ENCODE measurements at places on chromosomes 6 and 20. TPM values are rescaled to one million over a fixed set of nuclear protein-coding genes. Genes with fewer than 3 reads are reported as not detected.

GRCh38 chr6:114055349-114055748, 84.4 kb upstream of the HDAC2 start:
- no peak for DNase-seq

DNA sequence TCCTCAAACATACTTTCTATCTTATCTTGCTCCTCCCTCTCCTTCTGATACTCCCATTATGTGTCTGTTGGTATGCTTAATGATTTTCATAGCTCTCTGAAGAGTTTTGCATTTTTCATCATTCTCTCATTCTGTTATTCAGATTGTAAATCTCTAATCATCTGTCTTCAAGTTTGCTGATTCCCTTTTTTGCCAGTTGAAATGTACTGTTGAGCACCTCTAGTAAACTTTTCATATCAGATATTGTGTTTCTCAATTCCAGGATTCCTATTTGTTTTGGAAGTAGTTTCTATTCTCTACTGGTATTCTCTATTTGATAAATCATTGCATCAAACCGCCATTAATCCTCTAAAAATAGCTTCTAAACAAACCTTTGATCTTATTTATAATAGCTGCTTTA, 387.7 kb downstream of the PAX1 start:
- DNase-seq: no peak

GRCh38 chr20:41407607-41408006, 41.0 kb upstream of the EMILIN3 start:
- no peak for DNase-seq

GRCh38 chr20:63661959-63662812, 4.1 kb downstream of the RTEL1 start:
- DNase-seq: no peak

DNA sequence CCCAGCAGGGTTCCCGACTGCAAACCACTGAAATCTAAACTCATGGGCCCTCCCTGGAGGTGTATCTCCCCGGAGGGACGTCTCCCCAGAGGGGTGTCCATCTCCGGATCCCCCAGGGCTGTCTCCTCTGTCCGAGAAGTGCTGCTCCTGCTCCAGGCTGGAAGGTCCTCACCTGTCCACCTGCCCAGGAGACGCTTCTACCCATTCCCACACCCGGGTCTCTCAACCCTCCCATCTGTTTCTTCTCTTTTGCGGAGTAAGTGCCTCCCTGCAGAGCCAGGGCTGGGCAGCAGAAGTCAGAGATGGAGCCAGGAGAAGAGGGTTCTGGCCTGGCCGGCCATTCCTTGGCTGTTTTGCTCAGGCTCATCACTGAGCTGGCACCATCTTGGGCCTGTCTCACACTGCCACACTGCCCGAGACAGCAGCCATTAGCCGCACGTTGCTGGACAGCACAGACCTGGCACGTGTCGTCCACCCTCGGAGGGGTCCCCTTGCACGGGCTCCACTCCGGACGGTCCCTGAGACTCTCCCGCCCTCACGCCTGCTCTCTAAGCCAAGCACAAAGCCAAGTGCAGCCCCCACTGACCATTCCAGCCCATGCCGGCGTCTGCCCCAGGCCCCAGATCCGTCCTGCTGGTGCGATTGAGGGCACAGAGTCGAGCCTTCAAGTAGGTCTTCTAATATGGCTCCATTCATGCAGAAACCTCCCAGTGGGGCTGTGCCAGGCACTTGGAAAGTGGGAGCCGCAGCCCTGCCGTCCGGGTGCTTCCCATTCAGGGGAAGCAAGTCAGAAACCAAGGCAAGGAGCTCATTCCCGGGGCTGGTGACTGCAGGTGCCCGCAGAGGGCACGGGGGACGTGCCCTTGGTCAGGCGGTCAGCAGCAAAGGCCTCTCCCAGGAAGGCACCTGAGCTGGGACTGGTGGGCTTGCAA, 367.7 kb downstream of the TAF4 start:
- no peak for DNase-seq

- no peak for DNase-seq
These were observed 79.7 kb downstream of the ARMC2 start for GRCh38 chr6:108927927-108928326.

DNA sequence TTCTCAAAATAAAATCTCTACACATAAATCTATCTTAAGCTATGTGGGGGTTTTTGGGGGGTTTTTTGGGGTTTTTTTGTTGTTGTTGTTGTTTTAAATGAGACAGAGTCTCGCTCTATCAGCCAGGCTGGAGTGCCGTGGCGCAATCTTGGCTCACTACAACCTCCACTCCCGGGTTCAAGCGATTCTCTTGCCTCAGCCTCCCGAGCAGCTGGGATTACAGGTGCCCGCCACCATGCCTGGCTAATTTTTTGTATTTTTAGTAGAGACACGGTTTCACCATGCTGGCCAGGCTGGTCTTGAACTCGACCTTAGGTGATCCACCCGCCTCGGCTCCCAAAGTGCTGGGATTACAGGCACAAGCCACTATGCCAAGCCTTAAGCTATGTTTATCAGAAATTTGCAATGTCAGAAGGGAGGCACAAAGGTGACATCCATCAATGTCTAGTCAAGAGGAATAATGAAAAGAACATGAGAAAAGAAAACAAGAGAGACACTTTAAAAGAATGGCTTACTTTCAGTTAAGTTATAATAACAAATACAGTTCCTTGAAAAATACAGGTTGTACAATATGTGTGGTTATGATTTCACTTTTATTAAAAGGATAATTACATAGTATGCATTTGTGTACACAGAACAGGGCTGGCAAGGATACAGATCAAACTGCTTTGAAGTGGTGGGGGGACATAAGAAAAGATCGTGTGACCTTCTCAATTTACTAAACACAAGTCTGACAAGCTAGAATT, 28.6 kb downstream of the SLC23A2 start:
- DNase-seq: no peak

DNA sequence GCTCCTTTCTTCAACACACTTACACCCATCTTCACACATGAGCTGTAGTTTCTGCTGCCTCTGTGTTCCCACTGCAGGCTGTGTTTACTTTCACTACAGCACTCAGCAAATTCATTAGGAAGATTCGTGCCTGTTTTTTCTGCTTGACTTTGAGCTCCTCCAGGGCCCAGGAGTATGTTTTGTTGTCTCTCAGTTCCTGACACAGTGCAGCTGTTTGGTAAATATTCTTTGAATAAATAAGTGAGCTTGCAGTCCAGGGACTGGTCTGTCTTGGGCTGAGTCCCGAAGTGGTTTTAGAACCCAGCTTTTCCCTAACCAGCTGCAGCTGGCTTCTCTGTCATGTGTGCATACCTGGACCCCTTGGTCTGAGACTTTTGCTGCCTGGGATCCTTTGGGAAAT, 46.6 kb upstream of the CCN6 start:
- no peak for DNase-seq

- no peak for DNase-seq
These were observed 45.2 kb upstream of the CTAGE9 start for GRCh38 chr6:131756039-131756438.

DNA sequence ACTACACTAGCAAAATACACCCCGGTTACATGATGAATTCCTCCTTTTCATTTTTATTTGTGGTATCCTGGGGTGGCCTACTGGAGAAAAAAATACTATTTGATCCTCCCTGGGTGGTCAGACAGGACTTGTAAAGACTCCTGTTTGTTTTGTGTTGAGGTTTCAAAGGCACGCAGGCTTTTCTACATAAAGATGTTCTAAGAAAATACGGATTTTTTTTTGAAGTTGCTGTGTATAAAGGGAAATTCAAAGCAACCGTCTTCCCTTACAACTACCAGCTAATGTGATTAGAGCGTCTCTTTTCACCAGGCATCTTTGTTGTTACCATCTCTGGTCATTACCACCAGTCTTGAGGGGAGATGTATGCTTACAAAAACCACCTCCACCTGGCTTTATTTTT, 187.1 kb downstream of the SOX4 start:
- DNase-seq: no peak

DNA sequence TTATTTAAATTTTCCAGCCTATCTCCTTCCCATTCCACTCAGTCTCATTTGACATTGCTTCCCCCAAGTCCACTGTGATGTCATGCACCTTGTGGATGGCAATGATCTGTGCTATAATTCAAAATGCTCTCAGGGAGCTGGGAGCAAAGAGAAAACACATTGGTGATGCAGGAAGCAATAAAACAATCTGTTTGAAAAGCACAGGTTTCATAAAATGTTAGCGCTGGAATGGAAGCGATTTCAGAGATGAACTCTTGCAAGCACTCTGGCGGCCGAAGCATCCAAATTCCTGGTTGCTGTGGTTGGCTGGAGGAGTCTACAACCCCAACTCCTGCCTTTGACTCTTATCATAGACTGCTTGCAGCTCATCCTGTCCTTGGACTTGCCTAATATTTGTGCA, 167.0 kb downstream of the GMPR start:
- no peak for DNase-seq

DNA sequence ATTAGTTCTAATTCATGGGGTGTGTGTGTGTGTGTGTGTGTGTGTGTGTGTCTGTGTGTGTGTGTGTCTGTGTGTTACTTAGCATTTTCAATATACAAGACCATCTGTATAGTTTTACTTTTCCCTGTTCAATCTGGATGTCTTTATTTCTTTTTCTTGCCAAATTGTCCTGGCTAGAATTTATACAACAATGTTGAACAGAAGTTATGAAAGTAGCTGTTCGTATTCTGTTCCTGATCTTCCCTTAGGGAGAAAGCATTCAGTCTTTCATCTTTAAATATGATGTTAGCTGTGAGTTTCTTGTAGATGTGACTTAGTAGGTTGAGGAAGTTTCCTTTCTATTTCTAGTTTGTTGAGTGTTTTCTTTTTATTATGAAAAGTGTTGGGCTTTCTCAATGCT, 334.7 kb upstream of the RNF24 start:
- no peak for DNase-seq

- no peak for DNase-seq
These were observed 11.1 kb downstream of the ULBP1 start for GRCh38 chr6:149974825-149975224.

DNA sequence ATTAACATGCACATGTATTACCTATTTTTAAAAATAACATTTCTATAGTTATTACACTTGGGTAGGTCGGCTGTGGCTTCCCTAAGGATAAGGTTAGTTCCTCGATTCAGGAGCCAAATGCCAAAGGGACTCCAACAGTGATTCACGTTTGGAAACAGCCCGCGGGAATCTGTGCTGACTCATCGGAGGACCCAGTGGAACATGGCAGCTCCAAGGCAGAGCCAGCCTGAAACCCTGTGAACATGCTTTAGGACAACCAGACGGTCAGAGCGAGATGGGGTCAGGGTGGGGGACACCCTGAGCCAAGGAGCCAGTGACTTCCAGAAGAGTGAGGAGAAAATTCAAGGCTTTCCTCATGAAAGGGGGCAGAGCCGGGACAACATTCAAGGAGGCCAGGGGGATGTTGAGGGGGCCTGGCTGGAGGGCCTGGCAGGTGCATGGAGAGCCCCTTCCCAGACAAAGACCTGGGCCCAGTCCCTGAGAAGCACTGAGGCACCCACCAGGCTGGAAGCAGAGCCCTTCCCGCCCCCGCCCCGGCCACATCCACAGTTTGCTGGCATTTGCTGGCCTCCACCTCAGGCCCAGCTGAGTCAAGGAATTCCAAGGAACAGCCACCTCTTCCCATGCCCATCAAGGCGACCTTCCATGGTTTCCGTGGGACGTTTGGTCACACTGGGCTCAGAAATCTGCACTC, 133.2 kb downstream of the SNX5 start:
- DNase-seq: no peak

The CLPSL2 gene
- not detected for polyA plus RNA-seq

The FLRT3 gene
- not detected for polyA plus RNA-seq

The VTA1 gene
- 59.0 TPM for polyA plus RNA-seq

The SLC26A8 gene
- polyA plus RNA-seq: not detected

The CLDN20 gene
- polyA plus RNA-seq: 0.22 TPM

The TSPO2 gene
- polyA plus RNA-seq: not detected

The BPIFB2 gene
- polyA plus RNA-seq: not detected

The HACE1 gene
- 6.0 TPM for polyA plus RNA-seq

The CLVS2 gene
- not detected for polyA plus RNA-seq
